ENCODE measurements at places on chromosomes 12 and 14.

DNA sequence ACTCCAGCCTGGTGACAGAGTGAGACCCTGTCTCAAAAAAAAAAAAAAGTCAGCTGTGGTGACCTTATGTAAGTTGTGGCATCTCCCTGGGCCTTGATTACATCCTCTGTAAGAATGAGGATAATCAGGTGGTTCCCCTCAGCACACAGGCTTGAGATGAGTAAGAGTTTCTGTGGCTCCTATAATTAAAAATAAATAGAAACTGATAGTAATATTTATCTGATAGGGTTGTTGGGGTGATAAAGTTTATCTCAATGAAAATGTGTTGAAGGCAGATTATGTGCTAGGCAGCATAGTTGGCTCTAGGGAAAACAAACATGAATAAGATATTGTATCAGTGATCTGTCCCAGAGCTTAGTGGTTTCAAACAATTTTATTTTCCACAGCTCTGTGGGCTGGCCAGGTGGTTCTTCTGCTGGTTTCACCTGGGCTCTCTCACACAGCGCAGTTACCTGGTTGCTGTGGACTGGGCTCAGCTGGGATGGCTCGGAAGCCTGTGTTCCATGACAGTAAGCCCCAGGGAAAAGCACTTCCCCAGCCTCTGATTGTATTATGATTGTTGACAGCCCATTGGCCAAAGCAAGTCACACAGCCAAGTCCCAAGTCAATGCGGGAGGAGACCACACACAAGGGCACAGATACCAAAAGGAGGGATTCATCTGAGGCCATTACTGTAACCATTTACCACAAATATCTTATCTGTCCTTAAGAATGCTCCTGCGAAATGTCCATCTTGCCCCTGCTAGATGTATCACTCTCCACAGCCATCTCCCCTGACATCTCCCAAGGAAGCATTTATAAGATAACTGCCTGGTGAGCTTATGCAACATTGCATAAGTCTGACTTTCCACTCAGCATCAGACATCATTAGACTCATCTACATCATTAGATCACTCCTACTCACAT, 151.7 kb downstream of the NUAK1 start:
- DNase-seq: no peak

DNA sequence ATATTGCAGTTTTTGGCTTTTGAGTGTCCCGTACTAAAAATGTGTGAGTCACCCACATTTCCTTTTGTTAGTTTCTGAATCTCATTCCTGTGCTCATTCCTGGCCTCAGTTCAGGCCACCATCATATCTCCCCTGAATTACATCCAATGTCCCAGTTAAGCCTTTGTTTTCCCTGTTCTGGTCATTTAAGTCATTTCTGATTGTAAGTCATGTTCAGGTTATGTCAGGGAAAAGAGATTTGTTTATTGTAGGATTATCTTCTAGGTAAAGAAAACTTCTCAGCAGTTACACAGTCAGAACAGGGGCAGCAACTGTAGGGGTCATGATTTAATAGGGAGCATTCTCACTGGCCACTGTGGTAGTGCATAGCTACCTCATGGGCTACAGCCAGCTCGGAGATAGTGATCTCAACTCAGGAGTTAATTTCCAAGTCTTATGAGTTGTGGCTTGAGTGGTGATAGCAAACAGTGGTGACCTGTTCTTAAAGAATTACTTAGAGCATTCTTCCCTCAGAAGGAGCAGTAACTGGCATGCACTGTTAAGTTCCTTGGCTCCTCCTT, 6.7 kb downstream of the DDX47 start:
- no peak for DNase-seq

- DNase-seq: no peak
Observed at GRCh38 chr12:45762185-45763110, 32.9 kb downstream of the ARID2 start.

- no peak for DNase-seq
Observed at GRCh38 chr14:103008768-103009357, 48.5 kb downstream of the CDC42BPB start.
